Stimulated activated CD8-positive, alpha-beta memory T cell treated with anti-CD3 and anti-CD28 coated beads, Interleukin-4, amount 100 ng/mL, for 4 hours (primary cell): ENCODE measurements at places on chromosomes 6 and 20.

DNA sequence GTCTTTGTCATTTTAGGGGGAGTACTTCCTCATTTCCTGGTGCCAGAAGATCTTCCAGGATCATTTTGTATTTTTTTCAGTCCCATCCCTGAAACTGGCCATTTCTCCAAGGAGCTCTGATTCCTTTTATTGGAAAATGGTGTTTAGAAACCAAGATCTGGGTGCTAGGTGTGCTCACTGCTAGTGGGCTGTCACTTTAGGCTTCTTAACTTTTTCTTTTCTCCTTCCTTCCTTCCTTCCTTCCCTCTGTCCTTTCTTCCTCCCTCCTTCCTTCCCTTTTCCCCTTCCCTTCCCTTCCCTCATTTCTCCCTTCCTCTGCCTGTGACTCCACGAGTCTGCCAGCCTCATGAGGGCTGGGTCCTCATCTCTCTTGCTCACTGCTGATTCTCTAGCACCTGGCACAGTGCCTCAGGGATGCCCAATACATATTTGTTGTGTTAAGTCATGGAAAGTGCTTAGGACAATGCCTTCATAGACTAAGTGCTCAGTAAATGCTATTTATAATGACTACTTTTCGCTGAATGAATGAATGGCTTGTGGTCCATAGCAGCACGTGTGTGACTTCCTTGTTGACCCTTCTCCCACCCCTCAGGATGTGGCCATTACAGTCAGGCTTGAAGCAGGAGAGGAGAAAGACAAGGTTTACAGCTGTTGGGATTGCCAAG is 36.9 kb downstream of the APCDD1L start:
- no peak for DNase-seq

GRCh38 chr6:115766745-115767462 is 293.8 kb downstream of the FRK start:
- DNase-seq = no peak

- no peak for DNase-seq
Observed at GRCh38 chr6:38625217-38625616, 14.5 kb downstream of the BTBD9 start.

DNA sequence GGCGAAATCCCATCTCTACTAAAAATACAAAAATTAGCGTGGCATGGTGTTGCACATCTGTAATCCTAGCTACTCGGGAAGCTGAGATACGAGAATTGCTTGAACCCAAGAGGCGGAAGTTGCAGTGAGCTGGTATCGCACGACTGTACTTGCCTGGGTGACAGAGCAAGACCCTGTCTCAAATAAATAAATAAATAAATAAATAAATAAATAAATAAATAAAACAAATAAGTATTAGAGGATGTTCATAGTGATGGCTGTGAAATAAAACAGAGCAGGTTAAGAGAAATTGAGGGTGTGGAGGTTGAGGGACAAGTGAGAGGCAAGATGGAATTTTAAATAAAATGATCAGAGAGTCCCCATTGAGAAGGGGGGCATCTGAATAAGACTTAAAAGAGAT is 124.7 kb upstream of the DST start:
- no peak for DNase-seq

DNA sequence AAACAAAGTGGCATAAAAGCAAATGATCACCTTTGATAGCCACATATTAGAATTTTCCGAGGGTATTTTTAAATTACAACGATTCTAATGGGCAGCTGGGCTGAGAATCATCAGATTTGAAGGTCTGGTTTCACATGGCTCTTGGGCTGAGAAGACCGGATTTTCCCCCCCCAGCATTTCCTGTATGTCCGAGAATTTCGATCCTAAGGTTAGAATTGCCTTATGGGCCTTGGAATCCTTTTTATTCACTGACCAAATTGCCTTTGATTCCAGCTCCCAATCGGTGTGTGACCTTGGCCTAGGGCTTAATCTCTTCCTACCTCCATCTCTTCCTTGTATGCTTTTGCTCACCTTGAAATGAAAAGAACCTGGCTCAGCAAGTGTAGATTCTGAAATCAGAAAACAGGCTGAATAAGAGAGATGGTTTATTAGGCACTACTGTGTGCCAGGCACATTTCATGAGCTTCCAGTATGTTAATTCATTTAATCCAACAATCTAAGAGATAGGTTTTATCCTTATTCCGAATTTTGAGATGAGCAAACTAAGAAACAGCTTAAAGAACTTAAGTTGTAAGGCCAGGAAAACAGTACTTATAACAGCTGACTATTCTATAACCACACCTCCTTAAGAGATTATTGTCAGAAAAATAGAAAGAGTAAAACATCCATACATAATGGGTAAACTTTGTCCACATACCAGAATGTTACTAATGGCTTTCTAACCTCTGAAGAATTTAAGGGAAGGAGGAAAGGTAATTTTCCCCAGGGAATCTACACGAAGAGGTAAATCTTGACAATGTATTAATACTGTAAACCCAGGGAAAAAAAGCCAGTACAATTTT is 39.4 kb downstream of the HFE start:
- no peak for DNase-seq

- DNase-seq = no peak
Observed at GRCh38 chr6:89134723-89135122, 11.1 kb upstream of the PM20D2 start.
